Astrocyte of the hippocampus (primary cell): ENCODE measurements at places on chromosomes 11 and 22.

GRCh38 chr11:122044086-122044485 lies 71.9 kb downstream of the BLID start:
- no peak for DNase-seq

DNA sequence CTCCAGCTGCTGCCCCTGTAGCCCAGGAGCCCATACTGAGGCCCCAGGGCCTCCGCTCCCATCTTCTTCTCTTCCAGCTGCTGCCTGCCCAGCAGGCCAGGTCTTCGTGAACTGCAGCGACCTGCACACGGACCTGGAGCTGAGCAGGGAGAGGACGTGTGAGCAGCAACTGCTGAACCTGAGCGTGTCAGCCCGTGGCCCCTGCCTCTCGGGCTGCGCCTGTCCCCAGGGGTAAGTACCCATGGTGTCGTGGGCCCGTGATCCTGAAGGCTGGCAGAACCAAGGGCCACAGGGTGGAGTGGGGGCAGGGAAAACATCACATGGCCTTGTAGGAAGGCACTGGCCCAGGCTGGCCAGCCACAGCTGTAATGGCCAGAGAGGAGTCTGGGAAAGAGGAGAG lies 31.2 kb downstream of the OTOG start:
- DNase-seq, result no peak

GRCh38 chr22:24402460-24403192 lies 24.8 kb upstream of the ADORA2A start:
- peak; percentile 93 for DNase-seq

DNA sequence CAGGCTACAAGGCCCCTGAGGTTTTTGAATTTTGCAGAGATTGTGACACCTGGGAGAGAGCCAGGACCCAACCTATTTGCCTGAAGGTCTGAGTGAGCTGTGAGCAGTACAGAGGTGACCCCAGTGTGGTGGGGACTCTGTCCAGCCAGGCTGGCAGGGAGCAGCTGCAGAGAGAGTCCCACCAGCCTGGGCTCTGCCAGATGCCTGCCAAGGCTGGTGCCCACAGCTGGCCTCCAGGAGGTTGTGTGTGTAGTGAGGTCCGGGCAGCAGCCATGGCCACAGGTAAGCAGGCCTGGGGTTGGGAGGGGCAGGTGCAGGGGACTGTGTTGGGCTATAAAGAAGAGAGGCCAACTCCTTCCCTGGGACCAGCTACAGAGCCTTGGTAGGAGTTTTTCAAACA lies 144.8 kb downstream of the CRYBB2 start:
- DNase-seq, result no peak
